Mammary microvascular endothelial cell (primary cell): ENCODE measurements at places on chromosomes 2 and 18. TPM values are rescaled to one million over a fixed set of nuclear protein-coding genes. Genes with fewer than 3 reads are reported as not detected.

Gene CXCR1
- not detected in 2 replicates for total RNA-seq

Gene ARHGAP25
- total RNA-seq: 10.7 and 11.8 TPM in 2 replicates

Gene TRIM54
- 0.49 TPM in 1 of 2 replicates, not detected in the other for total RNA-seq

Gene AFF3
- 0.49 and 0.80 TPM in 2 replicates for total RNA-seq

Gene MAP2
- total RNA-seq: 27.9 and 29.4 TPM in 2 replicates

Gene RUFY4
- not detected in 2 replicates for total RNA-seq

Gene C2orf66
- total RNA-seq: not detected in 2 replicates

Gene WNT10A
- not detected in 2 replicates for total RNA-seq

Gene ALPP
- total RNA-seq: not detected in 2 replicates

Gene C2orf80
- total RNA-seq: not detected in 2 replicates

Gene CCDC121
- 0.87 and 1.8 TPM in 2 replicates for total RNA-seq

Gene CFAP210
- total RNA-seq: not detected in 2 replicates

Gene HOXD13
- not detected in 2 replicates for total RNA-seq

Gene NOL4
- total RNA-seq: not detected in 2 replicates

Gene REG3G
- not detected in 2 replicates for total RNA-seq

Gene MARCO
- total RNA-seq: not detected in 2 replicates

Gene CCDC85A
- total RNA-seq: 10.7 and 12.7 TPM in 2 replicates

Gene ASXL3
- not detected in 2 replicates for total RNA-seq

Gene DOCK10
- 5.8 and 6.3 TPM in 2 replicates for total RNA-seq

Gene EFEMP1
- total RNA-seq: 1,504 and 1,597 TPM in 2 replicates

Gene CFC1
- total RNA-seq: not detected in 2 replicates

Gene DHX57
- total RNA-seq: 13.1 and 14.3 TPM in 2 replicates

Gene DNAJC5G
- total RNA-seq: not detected in 2 replicates

Gene RELCH
- total RNA-seq: 17.4 and 19.1 TPM in 2 replicates

Gene SERPINB3
- not detected in 2 replicates for total RNA-seq

Gene CRYGC
- not detected in 2 replicates for total RNA-seq

Gene LYPD1
- 24.4 and 26.4 TPM in 2 replicates for total RNA-seq

Gene CD8B2
- total RNA-seq: not detected in 2 replicates

Gene RFX8
- total RNA-seq: 0.44 and 2.3 TPM in 2 replicates

Gene APOB
- under 0.01 TPM in 2 replicates for total RNA-seq

Gene SPC25
- 18.6 and 18.8 TPM in 2 replicates for total RNA-seq

Gene SLC40A1
- total RNA-seq: 2.9 and 3.1 TPM in 2 replicates

Gene SLC35F6
- total RNA-seq: 46.9 and 49.4 TPM in 2 replicates

Gene TUBA3D
- not detected in 2 replicates for total RNA-seq

Gene ITGA6
- 248 and 269 TPM in 2 replicates for total RNA-seq

Gene LGALSL
- total RNA-seq: 2.0 and 2.1 TPM in 2 replicates

Gene CHST10
- 10.4 and 14.4 TPM in 2 replicates for total RNA-seq

Gene NAT8
- not detected in 2 replicates for total RNA-seq

Gene CXCR4
- 17.1 and 17.2 TPM in 2 replicates for total RNA-seq

Gene AQP4
- not detected in 2 replicates for total RNA-seq

Gene PROKR1
- total RNA-seq: not detected in 2 replicates

Gene NXPH2
- not detected in 2 replicates for total RNA-seq

Gene CD8B
- total RNA-seq: not detected in 2 replicates

Gene DLGAP1
- 0.93 and 1.1 TPM in 2 replicates for total RNA-seq

Gene MYO7B
- total RNA-seq: 0.10 and 0.27 TPM in 2 replicates

Gene RAPGEF4
- total RNA-seq: 7.2 and 12.8 TPM in 2 replicates

Gene EMX1
- total RNA-seq: not detected in 2 replicates

Gene CRYBA2
- total RNA-seq: not detected in 2 replicates

Gene ICOS
- not detected in 2 replicates for total RNA-seq

Gene RAB27B
- total RNA-seq: under 0.01 and 0.25 TPM in 2 replicates

Gene MC5R
- not detected in 2 replicates for total RNA-seq

Gene POTEI
- total RNA-seq: 0.05 and 0.07 TPM in 2 replicates

Gene DHRS9
- total RNA-seq: not detected in 2 replicates

Gene C18orf32
- 25.7 and 30.2 TPM in 2 replicates for total RNA-seq

Gene PPM1B
- 6.7 and 9.8 TPM in 2 replicates for total RNA-seq

Gene REG3A
- total RNA-seq: not detected in 2 replicates

Gene RAX
- not detected in 2 replicates for total RNA-seq
